GM23248 (cell line): ENCODE measurements at places on chromosomes 11 and 22. TPM values are rescaled to one million over a fixed set of nuclear protein-coding genes. Genes with fewer than 3 reads are reported as not detected.
A peak's percentile ranks its signal among the peaks of the same experiment; 100 is the strongest.

- DNase-seq: no peak
Measured at GRCh38 chr11:47986219-47986618, 5.9 kb downstream of the PTPRJ start.

DNA sequence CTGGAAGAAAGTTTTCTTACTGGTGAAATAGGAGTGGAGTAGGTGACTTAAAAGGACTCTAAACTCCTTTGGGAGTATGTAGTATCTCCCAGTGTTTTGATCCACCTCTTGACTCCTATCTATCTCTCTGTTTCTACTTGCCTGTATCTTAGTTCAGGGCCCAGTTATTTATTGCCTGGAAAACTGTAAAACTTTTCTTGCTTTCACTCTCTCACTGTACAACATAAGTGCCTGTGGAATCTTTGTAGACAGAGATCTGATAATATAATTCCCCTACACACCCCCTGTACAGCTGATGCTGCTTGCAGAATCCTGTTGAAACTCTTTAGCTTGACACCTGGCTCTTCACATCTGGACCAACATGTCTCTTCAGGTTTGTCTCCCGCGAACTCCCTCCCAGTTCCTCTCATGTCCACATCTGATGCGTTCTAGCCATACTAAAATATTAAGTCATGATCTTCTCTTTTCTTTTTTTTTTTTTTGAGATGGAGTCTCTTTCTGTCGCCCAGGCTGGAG, 26.5 kb upstream of the SESN3 start:
- no peak for DNase-seq

The RIMBP3B gene
- 0.06 TPM in 1 of 2 replicates, not detected in the other for polyA plus RNA-seq

DNA sequence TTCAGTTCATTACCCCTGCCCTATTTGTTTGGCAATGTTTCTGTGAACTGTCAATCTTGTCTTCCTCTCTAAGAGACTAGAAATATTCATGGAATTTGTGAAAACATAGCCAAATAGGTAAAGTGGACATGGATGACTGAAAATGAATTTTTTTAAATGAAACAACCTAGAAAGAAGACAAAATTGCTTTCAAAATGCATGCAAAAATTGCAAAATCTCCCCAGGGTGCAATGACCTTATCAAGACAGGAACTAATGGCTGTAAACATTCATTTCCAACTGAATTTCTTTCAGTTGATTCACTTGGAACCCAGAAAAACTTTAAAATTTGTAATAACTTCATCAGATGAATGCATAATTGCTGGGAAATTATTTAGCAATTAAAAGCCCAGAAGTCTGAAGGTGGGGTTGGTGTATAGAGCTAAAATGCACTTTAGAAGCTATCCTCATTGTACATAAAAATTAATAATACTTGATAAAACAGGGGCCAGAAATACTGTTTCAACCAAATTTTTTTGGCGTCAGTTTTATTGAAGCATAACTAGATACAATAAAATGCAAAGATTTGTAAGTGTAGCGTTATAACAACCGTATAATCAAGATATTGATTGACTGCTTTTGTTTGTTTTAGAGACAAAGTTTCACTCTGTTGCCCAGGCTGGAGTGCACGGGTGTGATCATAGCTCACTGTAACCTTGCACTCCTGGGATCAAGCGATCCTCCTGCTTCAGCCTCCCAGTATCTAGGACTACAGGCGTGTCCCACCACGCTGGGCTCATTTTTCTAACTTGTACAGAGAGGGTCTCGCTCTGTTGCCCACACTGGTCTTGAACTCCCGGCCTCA, 27.6 kb upstream of the SLC35C1 start:
- peak; percentile 55 for DNase-seq

DNA sequence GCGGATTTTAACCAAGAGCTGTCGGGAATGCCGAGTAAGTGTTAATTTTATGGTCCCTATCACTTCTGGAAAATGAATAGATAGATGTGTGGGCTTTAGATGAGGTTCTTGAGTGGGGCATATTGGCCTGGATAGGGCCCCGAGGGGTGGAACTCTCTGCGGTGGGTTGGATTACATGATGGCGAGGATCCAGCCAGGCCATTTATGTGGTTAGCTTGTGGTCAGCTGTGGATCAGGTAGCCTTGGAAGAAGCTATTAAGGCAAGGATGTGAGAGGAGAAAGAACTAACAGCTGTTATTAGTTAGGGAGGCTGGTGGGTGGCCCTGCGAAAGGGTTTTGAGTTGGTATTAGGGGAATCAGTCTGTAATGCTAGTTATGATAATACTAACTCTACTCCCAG, 268.4 kb downstream of the NELL1 start:
- no peak for DNase-seq

DNA sequence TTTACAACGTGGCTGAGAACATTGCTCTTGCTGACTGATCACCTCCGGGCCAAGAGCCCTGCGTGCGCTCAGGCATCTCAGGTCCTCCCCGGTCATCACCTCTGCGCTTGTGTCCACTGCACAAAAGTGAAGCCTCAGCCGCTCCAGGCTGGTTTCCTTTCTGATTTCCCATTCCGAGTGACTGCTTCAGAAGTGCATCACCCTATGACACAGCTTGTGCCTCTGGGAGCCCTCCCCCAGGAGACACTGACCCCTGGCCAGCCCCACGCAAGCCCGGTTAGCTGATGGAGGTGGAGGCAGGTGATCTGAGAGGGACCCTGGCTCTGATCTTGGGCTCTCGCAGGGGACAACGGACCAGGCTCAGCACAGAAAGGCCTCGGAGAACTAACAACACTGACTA, 38.3 kb upstream of the GNB1L start:
- no peak for DNase-seq

DNA sequence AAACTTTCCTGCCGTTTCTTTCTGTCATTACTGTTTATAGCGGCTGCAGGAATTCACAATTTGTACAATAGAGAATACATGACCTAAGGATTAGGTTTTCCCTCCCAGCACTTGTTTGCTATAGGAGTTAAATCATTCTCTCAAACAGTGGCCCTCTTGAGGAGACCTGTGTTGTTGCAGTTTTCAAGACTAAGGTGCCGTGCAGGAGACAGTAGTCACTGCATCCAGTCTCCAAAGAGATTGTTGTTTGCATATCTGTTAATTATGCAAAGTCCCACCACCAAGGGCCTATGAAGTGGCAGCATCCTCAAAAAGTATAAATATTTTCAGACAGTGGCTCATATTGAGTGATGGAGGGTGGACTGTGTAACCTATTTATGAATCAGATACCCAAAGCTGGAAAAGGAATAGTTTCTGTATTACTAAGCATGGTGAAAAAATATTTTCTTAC, 2.3 kb downstream of the PRSS23 start:
- DNase-seq: peak; percentile 67

The TCN1 gene
- not detected in 2 replicates for polyA plus RNA-seq

The IGF2 gene
- polyA plus RNA-seq: 0.06 and 0.18 TPM in 2 replicates

- DNase-seq: peak; percentile 67
Measured at GRCh38 chr22:19810381-19811201, 44.1 kb downstream of the GNB1L start.

The KCTD14 gene
- 0.85 and 1.0 TPM in 2 replicates for polyA plus RNA-seq

GRCh38 chr22:17896586-17896985, 122.3 kb upstream of the BID start:
- DNase-seq: no peak

The NNMT gene
- 1,317 and 1,390 TPM in 2 replicates for polyA plus RNA-seq

GRCh38 chr11:5605849-5606248, 9.4 kb downstream of the TRIM6 start:
- DNase-seq: peak; percentile 95

The MMP8 gene
- polyA plus RNA-seq: not detected in 2 replicates

- no peak for DNase-seq
Measured at GRCh38 chr11:34650528-34650927, 29.6 kb downstream of the EHF start.

DNA sequence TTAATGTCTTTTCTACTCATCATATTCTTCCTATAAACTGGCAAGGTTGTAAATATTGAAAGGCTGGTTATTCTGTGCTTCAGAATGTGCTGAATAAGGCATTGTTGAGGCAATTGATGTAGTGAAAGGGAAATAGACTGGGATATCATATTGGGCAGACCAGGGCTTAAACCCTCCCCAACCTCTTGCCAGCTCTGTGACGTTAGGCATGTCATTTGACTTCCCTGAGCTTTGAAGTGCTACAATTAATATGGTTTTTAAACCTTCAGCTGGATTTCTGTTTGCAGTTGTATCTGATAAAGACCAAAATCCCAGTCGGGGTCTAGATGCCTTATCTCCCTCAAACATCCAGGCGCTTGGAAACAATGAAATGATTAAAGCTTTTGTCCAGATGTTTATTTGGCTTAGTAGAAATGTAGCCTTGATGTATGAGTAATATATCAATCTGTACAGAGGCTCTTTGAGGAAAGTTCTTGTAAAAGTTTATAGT, 208.1 kb downstream of the DBX1 start:
- DNase-seq: no peak

The TEF gene
- polyA plus RNA-seq: 2.2 and 2.8 TPM in 2 replicates

DNA sequence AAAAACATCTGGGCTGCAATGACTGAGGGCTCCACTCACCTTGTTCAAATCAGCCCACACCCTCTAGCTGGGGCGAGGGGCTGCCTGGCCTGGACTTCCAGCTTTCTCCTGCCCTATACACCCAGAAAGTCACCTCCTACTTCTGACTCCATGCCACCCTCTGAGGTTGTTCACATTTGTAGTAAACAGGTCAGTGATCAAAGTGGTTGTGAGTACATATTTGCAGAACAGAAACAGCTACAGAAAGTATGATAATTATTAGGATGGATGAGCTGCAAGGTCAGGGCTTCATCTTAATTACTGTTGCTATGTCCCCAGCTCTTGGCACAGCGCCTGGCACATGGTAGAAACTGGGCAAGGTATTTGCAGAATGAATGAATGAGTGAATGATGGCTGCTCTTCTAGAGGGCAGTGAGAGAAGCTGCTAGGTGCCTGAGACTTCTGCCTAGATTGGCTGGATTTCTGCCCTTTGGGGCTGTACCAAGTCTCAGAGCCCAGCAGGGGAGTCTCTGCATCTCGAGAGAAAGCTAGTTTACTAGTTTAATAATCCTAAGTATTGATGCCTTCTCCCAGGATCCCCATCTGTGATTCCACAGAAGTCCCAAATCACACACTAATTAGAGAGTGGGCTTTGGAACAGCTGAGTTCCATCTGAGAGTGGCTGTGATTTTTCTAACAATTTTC, 36.0 kb downstream of the SYT13 start:
- DNase-seq: no peak

The BTBD18 gene
- 0.10 TPM in 1 of 2 replicates, not detected in the other for polyA plus RNA-seq

- DNase-seq: peak; percentile 25
Measured at GRCh38 chr11:44120169-44120568, 24.7 kb downstream of the EXT2 start.

- peak; percentile 76 for DNase-seq
Measured at GRCh38 chr11:109547356-109548027, 125.5 kb downstream of the C11orf87 start.

- DNase-seq: no peak
Measured at GRCh38 chr11:119903389-119903788, 174.4 kb upstream of the NECTIN1 start.

The ZDHHC13 gene
- polyA plus RNA-seq: 11.6 and 12.5 TPM in 2 replicates

DNA sequence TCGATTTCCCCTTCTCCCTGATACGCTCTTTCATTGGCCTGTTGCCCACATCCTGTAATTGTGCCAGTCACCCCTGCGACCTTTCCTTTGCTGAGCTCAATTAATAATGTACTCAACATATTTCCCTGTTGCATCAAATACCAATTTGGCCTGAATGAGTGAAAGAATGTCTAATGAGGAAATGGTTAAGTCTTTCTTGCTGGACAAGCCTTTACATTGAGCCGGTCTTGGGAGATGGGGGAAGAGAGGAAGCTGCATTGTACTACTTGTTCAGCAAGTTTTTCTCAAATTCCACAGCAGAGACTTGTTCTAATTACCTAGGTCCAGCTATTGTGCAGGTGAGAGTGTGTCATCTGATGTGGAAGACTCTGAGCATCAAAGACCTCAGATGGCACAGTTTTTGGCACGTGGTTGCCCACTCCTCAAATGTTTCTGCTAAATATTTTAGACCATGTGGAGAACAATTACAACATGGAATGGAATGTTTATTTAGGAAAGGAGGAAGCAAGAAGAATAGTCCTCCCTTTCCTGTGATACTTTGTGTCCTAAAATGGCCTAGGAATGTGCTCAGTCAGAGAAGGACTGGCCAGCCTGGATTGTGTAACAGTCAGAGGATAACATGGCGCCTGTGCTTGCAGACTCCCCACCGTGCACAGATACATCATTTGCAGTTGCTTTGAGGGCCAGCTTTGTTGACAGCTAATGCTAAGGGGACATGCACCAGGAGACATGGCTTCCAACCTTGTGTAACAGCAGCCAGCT, 129.5 kb upstream of the E2F8 start:
- DNase-seq: peak; percentile 83

The B4GALNT4 gene
- 1.9 and 2.3 TPM in 2 replicates for polyA plus RNA-seq

- no peak for DNase-seq
Measured at GRCh38 chr11:78351979-78352841, 65.4 kb downstream of the GAB2 start.

DNA sequence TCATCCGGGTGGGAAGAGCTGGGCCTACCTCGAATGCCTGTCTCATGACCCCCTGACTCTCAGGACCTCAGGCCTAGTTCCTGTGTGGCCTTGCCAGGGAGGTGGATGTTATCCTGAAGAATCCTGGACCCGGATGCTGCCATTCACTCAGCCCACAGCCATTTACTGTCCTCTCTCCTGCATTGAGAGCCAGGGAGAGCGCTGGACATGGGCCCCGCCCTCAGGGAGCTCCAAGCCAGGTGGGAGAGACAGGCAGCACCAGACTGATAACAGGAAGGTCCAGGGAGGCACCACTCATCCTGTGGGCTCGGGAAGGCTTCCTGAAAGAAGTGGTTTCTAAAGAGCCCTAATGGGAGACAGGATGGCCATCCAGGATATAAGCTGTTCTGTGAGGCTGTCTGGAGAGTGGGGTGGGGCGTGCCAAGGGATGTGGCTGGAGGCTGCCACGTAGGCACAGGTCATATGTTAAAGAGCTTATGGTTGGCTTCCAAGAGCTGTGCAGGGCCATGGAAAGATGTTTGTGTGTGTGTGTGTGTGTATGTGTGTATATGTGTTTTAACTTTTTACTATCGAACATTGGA, 8.6 kb downstream of the SERPINH1 start:
- DNase-seq: no peak

The NRIP3 gene
- polyA plus RNA-seq: 4.8 and 6.2 TPM in 2 replicates

The TENM4 gene
- polyA plus RNA-seq: 0.48 TPM in 2 replicates

- no peak for DNase-seq
Measured at GRCh38 chr11:7439746-7440320, 45.5 kb upstream of the OLFML1 start.

DNA sequence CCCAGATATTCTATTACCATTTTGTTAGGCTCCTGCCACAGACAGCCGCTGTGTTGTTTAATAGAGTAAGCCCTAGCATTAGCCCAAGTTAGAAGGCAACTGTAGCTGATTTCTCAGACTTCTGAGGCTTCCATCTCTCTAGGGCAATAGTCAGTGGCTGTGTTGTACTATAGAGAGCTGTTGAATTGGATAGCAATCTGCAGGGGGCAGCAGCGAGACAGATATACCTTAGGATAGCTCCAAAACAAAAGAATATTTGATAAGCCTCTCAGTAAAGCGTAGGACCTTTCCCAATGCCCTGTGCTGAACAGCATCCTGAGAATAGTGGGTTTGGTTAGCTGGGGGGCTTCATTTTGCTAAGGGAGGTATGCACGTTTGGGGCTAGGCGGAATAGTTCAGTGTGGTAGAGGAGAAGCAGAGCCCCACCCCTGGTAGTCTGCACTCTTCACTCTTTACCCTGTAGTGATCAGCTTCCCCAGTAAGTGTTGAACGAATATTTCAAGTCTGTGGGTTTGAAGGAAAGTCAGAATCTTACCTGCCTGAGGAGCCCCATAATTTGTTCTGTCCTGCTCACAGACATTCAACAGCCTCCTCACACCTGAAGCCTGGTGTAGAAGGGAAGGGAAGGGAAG, 515.1 kb downstream of the INSC start:
- no peak for DNase-seq

The PATE2 gene
- polyA plus RNA-seq: not detected in 2 replicates

The TMEM191B gene
- polyA plus RNA-seq: 0.30 and 1.0 TPM in 2 replicates

The POU2AF2 gene
- not detected in 2 replicates for polyA plus RNA-seq

The OR56A1 gene
- polyA plus RNA-seq: not detected in 2 replicates
